NCI-H1417 treated with DMSO at 0.1 percent for 48 hours (cell line): ENCODE measurements at places on chromosomes 16 and 17.

- no peak for DNase-seq
Measured at GRCh38 chr17:7404737-7405349, 946 bp upstream of the TMEM256 start.

DNA sequence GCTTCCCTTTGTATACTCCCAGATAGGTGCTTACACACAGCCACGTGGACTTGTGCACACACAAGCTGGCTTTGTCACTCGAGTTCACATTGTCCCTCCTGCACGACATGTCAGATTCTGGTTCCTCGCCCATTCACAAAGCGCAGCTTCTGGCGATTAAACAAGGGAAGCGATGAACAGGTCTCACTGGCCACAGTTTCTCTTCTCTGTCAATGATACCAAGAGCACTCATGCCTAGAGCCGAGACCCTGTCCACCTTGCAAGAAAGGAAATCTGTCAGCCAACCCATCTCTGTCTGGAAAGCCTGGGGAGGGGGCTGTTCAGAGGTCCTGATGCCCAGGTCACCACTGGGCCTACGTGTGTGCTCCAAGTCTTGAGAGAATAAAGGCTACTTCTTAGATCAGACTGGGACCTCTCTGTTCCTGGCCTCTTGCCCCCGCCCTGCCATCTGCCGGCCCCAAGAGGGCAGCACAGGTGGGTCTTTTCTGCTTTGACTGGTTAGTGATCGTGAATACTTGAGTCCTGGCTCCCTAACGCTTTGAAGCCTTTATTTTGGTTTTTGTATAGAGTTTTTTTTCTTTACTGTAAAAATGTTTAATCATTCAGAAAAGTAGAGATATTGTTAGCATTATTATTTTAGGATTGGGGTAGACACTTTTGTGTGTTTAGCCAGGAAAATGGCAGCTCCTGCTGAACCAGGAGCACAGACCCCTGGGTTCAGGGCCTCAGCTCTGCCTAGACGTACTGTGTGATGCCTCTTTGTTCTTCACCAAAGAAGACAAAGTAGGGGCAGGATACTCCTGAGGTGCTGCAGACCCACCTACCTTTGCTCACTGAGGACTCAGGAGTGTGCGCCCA is 104.7 kb downstream of the MRM1 start:
- DNase-seq, result no peak

- DNase-seq, result no peak
Measured at GRCh38 chr17:16354585-16354984, 1.3 kb upstream of the CENPV start.

GRCh38 chr17:21239680-21240368 is 13.4 kb downstream of the NATD1 start:
- DNase-seq, result no peak

- DNase-seq, result no peak
Measured at GRCh38 chr17:76485569-76485968, 15.7 kb downstream of the RHBDF2 start.

DNA sequence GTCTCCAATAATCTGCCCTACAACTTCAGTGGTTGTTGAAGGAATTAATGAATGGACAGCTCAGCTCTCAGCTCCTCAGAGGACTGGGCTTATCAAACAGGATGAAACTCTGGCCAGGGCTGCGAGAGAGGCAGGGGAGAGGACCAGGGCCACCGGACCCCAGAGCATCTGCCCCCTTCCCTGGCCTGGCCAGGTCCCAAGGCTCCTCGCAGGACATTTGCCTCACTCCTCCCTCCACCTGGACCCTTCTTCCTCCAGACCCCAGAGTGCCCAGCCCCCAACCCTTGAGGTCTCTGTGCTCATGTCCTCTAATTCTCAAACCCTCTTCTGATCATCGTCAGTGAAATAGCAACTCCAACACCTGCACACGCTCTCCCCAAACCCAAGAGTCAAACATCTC is 3.7 kb downstream of the CD300C start:
- DNase-seq, result no peak

DNA sequence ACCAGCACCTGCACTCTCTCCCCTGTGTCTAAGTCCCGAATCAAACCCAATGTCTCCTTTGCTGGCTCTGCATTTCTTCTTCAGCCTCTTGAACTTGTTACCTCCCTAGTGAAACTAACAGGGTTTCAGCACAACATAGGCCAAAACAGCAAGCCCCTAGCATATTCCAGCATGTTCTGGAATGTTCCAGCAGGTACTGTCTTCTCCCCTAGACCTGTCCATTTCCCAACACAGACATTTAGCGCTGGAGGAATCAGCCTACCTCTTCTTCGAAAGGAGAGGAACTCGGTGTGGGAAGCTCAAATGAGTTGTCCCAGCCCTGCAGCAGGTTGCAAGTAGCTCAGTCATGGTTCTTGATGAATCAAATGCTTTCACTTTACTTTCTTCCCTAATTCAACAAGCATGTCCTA is 47.1 kb downstream of the LITAF start:
- no peak for DNase-seq

GRCh38 chr17:34981538-34982241 is 1.4 kb downstream of the LIG3 start:
- no peak for DNase-seq

- DNase-seq, result no peak
Measured at GRCh38 chr16:7644176-7644575, 311.5 kb downstream of the RBFOX1 start.

DNA sequence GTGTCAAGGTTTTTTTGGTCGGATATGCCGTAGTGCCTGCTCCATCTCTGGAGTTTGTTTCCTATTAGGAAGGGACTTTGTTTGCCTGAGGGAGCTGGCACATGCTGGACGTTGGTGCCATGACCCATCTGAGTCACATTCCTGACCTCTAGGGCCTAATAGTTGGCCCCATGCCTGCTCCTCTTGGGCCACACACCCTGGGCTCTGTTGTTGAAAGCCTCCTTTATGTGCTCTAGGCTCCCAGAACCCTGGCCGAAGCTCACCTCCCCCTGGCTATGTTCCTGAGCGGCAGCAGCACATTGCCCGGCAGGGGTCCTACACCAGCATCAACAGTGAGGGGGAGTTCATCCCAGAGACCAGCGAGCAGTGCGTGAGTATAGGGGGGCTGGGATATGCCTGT is 18.4 kb downstream of the LIMD2 start:
- no peak for DNase-seq

DNA sequence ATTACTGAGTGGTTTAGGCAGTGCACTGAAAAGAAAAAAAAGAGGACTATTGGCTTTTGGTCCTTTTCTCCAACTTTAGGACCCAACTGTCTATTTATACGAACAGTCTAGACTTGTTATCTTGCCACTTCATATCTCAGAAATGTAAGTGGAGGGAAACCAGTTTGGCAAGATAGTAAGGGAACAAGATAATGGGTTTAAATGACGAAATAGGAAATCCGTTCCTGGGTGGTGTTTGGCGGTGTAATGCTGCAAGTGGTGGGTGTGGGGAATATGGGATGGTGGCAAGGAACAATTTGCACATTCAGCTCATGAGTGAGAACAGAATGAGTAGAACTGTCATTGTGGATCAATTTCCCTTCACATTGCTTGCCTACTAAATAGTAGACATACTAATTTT is 44.7 kb downstream of the GRB7 start:
- no peak for DNase-seq

- DNase-seq, result no peak
Measured at GRCh38 chr17:15411384-15412198, 55.8 kb downstream of the CDRT4 start.

- DNase-seq, result no peak
Measured at GRCh38 chr17:44137891-44138709, 3.6 kb upstream of the HROB start.

DNA sequence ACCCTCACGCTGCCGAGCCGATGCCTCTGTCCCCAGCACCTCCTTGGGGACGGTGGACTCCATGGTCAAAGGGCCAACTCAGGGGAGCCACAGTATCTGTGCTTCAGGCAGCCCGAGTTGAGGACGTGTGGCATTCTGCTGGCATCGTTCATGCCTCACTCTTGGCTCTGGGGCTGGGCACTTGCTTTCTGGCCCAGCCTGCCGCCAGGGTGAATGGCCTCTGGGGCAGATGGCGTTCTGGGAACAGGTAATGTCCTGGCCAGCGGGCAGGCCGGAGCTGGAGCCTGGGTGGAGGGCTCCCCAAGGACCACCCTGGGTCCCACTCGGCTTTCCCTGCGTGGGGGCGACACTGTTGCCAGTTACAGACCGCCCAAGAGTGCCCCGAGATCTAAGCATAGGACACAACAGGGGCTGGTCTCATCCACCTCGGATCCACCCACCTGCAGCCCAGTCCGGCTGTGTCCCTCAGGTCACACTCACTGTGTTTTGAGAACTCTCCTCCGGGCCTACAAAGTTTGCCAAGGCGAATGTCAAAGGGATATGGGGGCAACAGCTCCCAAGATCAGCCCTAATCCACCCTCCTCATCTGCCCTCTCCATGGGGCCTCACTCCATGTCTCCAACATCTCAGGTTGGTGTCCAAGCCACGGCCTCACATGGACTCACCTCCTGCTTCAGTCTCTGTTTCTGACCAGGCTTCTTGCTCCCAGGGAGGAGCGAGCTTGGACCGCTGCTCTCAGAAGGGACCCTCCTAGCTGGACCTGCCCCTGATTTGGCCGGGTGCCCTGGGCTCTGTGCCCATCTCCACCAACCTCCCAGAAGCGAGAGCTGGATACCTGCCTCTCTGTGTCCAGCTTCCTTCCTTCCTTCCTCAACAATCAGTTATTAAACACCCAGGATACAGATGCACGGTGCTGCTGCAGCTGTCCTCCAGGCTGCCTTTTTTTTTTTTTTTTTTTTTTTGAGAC is 60.8 kb downstream of the TMEM235 start:
- no peak for DNase-seq

DNA sequence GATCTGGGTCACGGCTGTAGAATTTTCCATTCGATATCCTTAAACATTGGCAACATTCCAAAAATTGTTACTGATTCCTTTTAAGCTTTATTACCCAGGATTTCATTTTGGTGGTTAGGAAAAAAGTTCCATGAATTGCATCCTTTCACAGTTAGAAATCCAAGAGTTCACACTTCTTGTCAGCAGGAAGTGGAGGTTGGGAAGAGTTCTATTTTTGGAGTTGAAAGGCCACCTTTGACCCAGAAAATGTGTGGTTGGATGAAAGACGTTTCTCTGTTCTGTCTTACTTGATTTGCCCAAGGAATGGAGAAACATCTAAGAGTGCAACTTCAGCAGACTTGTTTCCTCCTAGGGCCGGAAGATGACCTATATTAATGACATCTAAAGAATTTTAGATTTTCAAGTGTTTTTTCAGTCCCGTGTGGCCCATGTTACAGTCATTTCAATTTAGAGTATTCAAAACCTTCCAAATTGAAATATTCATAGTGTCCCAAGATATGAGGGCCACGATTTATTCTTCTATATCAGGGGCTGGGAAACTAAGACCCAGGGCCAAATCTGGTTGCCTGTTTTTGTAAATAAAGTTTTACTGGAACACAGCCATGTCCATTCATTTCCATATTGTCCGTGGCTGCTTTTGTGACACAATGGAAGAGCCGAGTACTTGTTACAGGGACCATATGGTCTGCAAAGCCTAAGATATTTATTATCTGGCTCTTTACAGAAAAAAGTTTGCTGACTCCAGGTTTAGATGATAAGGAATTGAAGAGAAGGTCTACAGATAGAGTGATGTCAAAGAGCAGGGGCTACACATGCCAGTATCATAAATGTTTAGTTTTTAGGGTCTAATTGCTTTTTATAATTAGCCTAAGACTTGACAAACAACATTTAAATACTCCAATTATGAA is 50.2 kb downstream of the CDK5R1 start:
- no peak for DNase-seq

DNA sequence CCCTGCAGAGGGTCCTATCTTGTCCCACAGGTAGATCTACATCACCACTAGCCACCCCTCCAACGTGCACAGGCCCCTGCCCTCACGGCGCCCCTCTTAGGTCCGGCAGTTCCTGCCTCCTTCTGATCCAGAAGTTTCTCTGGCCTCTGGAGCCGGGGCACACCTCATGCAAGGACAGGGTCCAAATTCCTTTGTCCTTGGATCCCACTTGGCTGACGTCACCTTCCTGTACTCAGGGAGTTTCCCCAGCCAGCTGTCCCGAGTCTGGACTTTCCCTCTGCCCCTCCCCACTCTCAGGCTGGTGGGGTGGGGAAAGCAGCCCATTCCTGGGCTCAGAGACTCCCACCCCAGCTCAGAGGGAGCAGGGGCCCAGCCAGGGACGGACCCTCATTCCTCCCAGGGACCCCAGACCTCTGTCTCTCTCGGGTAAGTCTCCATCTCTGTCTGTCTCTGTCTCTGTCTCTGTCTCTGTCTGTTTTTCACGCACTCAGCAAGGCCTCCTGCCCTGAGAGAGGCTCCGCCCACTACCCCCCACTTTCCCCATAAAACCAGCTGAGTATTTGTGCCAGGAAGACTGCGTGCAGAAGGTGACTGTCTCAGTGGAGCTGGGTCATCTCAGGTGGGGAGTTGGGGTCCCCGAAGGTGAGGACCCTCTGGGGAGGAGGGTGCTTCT is at the start of gene IL32:
Gene IL32 (plus strand): TSS at position 572 of the 673 bp plus-strand sequence. CDS start 172 bp downstream, outside the sequence.
- DNase-seq, result no peak

DNA sequence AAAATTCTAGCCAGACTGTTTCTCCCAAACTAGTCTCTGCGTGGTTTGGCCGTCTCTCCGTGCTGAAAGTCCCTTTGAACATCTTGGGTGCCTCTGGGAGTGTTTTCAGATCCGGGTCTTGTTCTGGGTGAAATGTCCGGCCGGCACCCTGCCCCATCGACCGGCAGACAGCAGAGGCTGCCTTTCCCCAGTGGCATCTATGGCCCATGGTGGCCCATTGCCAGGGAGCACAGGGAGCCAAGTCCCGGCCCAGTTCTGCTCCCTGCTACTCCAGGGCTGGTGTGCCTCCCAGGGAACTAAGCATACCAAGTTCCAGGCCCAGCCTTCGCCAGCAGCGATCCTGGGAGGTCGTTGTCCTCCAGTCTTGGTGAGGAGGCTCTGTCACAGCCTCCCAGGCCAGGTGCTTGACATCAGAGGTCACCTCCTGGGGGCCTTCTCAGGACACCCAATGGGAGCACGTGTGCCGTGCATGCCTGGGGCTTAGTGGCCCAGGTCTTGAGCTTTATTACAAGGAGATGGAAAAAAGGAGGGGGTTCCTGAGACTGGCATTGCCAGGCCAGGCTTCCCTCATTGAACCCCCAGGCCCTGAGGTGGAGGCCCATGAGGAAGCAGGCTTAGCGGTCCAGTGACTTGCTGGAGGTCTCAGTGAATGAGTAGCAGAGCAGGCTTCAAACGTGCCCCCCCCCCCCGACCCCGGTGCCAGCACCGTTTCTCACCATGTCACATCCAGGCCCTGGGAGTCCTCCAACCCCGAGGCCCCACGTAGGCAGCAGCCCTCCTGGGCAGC is 54.0 kb downstream of the PGS1 start:
- DNase-seq, result no peak

DNA sequence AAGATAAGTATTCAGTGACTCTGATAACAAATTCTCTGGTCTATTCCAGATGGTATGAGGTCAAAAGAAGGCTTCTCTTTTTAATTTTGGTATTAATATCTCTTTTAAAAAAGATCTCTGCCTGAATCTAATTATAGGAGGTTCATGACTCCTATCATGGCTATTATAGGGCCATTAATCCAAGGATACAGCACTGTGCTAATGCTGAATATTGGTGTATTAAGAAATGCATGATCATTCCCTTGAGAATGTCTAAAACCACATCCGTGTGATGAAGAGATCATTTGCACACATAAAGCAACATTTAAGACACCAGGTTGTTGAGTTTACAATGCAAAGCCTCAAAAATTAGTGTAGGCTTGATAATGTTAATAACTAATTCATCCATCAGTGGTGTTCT is 160.4 kb upstream of the MON1B start:
- DNase-seq, result no peak
